T-helper 9 cell (primary cell): ENCODE measurements at places on chromosomes 7 and 10.

GRCh38 chr10:20746856-20747255 lies 150.3 kb downstream of the NEBL start:
- DNase-seq: no peak

GRCh38 chr7:28346676-28347363 lies 65.5 kb upstream of the CREB5 start:
- no peak for DNase-seq

- no peak for DNase-seq
These were observed 421.9 kb upstream of the GALNT17 start for GRCh38 chr7:70710011-70710480.

GRCh38 chr7:72405418-72405817 lies 6.7 kb downstream of the CALN1 start:
- DNase-seq: no peak
